GM12892 (cell line): ENCODE measurements at places on chromosomes 1 and 21.

DNA sequence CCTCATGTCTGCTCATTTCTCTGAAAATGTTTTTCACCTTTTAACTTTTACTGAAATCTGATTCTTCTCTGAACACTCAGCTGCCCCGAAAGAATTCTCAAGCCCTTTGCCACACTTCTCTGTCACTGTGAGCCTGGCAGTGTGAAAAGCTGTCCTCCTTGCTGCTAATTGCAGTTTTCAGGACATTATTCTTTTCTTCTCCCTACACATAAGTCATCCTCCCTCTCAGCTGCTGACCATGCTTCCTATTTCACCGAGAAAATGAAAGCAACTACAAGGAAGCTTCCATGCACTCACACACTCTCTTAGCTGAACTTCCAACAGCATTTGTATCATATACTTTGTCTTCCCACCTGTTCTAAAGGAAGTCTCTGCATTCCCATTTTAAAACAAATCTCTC lies 15.8 kb downstream of the OLFM3 start:
- DNase-seq, result no peak

DNA sequence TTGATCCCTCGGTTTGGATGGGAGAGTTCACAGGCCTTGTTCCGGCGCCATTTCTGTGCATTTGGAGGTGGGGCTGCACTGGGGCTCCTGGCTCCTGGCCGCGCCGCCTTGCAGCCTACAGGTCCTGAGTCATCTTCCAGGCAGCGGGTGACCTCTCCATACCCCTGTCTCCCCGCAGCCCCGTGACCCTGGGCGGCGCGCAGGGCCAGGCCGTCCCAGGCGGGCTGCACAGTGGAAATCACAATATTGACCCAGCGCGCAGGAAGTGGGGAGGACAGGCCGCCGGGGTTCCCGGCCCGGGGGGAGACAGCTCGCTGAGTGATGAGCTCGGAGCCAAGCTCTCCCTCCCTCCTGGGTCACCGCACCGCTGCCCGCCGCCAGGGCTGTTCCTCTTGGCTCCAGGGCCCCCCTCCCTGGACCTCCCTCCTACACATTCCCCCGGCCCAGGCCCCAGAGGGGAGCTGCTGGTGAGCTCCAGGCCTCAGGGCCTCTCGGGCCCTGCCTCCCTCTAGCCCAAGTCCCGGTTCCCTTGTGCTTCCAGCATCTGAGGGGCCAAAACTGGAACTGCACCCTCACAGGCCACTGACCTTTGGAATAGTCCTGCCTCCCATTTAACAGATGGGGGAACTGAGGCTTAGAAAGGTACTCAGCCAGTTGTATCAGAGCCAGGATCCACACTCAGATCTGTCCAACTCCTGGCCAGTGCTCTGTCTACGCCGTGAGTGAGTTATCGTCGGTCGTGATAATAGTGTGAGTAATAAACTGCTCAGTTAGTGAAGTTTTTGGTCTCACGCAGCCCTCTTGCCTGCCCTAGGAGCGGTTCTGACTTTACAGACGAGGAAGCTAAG lies 142.9 kb upstream of the WNT4 start:
- no peak for DNase-seq

GRCh38 chr1:107879346-107879745 lies 85.6 kb downstream of the VAV3 start:
- no peak for DNase-seq

DNA sequence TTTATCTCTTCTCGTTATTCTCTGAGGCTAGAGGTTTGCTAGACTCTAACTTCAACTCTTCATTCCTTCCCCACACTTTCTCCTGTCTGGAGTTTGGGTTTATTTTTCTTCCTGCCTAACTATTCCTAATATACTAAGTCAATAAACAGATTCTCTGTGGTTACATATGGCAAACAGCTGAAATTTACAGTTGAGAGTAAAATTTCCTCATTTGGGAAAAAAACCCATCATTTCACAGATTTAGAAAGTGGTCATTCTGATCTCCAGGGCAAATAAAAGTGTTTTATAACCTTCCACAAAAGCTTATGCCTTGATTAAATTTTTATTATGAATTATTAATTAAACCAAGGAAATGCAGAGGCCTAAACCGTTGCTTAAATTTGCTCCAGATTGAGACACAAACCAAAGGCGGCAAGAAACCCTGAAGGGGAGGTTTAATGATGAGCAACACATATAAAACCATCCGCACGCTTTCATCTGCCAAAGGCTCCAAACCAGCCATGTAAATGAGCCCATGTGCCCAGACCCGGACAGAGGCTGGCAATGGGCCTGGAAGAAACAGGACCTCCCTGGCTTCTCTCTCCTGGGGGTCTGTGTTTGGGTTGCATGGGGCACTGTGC lies 201.7 kb upstream of the LMO4 start:
- no peak for DNase-seq

GRCh38 chr21:21010698-21011097 lies 12.5 kb downstream of the NCAM2 start:
- DNase-seq, result no peak

DNA sequence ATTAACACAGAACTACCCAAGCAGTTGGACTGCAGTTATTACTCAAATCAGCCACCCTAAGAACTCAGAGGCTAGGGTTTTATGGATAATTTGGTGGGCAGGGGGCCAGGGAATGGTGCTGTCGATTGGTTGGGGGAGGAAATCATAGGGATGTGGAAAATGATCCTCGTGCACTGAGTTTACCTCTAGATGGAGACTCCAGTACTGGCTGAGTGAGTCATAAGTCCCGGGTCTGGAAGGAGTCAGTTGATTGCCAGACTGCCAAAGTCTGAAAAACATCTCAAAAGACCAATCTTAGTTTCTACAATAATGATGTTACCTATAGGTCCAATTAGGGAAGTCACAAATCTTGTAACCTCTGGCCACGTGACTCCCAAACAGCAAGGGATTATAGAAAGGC lies 257.5 kb upstream of the PRMT6 start:
- no peak for DNase-seq

DNA sequence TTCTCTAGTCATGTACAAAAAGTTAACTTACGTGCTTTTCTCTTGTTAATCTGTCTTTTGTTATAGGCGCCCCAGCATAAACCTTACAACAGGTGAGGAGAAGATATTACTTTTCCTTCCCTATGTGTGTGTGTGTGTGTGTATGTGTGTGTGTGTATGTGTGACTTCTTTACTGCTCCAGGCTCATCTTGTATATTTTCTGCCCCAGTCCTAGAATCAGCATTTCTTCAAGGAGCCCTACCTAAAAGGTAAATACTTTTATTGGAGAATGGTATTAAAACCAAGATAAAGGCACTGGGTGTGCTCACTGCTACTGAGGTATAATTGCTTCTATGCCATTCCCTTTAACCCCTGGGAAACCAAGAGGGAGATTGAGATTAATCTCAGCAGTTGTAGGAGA lies 129.8 kb downstream of the PLPPR5 start:
- DNase-seq, result no peak

DNA sequence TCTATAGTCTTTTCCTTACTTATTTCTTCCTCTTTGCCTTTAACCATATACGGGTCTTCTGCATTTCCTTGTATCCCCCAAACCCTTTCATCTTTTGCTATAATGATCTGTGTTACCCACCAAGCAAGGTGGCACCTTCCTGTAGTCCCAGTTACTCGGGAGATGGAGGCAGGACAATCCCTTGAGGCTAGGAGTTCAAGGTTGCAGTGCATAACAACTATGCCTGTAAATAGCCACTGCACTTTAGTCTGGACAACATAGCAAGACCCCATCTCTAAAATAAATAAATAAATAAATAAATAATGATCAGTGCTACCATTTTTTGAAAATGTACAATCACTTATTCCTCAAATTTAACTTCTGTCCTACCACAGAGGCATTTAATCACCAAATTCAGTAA lies 11.5 kb downstream of the DR1 start:
- DNase-seq, result no peak

GRCh38 chr1:93352376-93352775 lies 6.7 kb downstream of the DR1 start:
- no peak for DNase-seq

GRCh38 chr1:14705824-14706223 lies 107.3 kb downstream of the KAZN start:
- no peak for DNase-seq

GRCh38 chr1:97824624-97825023 lies 96.2 kb downstream of the DPYD start:
- no peak for DNase-seq

DNA sequence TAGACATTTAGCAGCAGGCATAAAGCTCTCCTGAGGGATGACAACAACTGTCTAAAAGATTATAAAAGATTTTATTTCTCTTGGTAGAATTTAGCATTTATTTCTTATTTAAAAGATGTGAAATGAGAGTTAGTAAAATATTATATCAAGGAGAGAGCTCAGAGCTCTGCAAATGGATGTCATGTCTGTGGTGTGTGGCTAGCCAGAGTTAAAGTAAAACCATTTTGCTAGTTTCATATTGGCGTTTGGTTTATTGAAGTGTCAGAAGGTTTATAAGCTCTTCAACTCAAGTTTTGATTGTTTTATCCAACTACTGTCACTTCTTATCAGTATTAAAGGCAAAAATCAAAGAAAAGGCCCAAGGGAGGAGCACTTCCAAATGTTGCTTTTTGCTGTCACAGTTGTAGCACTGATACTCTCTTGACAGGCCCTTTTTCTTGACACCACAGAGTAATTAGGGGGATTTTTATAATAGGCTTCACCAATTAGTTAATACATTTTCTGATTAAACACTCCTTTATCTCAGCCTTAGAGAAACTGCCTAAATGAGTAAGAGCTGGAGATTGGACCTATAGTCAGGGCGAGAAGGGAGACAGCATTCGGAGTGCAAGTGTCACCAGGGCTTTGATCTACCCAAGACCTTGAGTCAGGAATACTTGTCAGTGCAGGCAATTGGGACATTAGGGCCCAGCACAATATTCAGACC lies 233.9 kb downstream of the PTBP2 start:
- no peak for DNase-seq

GRCh38 chr1:206510371-206510770 lies 3.0 kb downstream of the RASSF5 start:
- no peak for DNase-seq

- no peak for DNase-seq
Measured at GRCh38 chr1:180975551-180975950, 47.1 kb downstream of the STX6 start.

DNA sequence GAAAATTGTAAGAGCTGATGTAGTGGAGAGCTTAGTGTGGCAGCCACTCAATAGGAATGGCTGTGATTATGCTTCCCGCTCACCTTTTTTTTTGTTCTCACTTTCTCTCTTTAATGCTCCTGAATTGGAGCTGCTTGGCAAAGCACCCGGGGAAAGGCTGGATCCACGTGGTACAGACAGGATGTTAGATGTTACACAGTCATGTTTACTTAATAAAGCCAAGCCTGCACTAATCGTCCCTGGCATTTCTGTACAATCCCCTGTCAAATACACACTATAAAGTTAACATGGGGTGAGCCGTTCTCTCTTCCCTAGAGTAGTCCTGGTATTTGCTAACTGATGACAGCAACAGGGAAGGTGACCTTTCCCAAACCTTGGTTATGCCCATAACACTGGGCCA lies 187.8 kb downstream of the ZSCAN20 start:
- no peak for DNase-seq

DNA sequence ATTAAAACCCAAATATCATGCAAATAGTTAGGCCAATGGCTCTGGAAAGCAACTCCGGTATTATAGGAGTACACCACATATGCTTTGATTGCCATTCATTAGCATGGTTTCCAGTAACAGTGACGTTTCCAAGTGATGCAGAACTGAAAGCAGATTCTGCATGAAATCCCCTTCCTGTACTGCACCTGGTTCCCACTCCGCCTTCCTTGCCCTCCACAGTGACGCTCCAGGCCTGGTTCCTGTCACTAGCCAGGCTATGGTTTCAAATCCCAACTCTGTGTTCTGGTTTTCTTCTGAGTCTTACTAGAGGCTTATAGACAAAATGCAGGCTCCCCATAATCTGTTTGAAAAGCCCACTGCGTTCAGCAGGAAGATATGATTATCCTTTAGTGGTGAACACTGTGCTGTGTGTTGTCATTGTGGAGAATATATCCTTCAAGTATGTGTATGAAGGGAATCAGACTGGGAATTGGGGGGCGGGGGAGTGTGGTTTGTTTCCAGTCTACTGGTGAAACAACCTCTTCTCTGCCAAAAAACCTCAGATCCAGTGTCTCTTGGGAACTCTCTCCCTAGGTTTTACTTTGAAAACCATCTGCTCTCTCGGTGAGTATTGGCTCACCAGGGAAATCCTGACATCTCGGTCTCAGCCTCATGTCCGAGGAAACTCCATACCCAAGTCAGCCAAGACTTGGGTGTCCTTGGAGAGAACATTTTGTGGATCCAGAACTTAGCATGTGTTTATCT lies 78.7 kb downstream of the TYW3 start:
- DNase-seq, result no peak

DNA sequence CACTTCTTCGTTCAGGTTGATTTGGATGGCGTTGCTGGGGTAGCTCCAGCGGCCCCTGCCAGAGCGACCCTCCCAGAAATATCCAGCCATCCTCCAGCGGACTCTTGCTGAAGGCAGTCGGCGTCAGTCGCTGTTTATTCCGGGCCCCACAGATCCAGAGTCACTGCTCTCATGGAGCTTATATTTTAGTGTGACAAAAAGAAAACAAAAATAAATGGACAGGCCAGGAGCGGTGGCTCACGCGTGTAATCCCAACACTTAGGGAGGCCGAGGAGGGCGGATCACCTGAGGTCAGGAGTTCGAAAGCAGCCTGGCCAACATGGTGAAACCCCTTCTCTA lies 791 bp upstream of the CFAP298 start:
- no peak for DNase-seq

- DNase-seq, result no peak
Measured at GRCh38 chr21:44984428-44984791, 44.6 kb downstream of the SLX9 start.

- DNase-seq, result no peak
Measured at GRCh38 chr1:179742717-179743678, at the start of gene FAM163A. TSS of gene FAM163A (plus strand) at chr1:179743291. CDS start at chr1:179813098, 69,807 bp downstream.

- DNase-seq, result no peak
Measured at GRCh38 chr1:162405800-162406199, 6.1 kb downstream of the SH2D1B start.

- DNase-seq, result no peak
Measured at GRCh38 chr1:230591678-230592077, 50.6 kb upstream of the COG2 start.

GRCh38 chr1:1347026-1347595 lies 2.1 kb downstream of the DVL1 start:
- no peak for DNase-seq

DNA sequence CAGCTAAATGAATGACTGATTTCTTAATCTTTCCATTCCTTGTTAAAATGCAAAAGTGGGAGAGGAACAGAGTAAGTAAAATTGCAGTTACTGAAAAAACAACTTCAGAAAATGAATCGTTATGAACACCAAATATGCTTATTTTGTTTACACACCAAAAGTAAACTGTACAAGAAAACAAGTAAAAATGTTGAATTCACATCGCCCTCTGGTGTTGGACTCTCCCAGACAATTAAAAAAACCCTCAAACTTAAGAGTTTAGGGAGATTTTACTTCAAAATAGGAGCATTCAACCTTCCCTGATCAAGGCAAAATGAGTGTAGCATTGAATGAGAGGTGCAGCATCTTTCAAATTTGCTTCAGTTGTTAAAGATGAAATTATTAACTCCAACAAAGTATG lies 19.4 kb upstream of the ESRRG start:
- no peak for DNase-seq
